Bronchus fibroblast of lung (primary cell): ENCODE measurements at places on chromosomes 3 and 15. TPM values are rescaled to one million over a fixed set of nuclear protein-coding genes. Genes with fewer than 3 reads are reported as not detected.

USP3 gene
- total RNA-seq: 27.1 and 29.6 TPM in 2 replicates

PLCH1 gene
- 0.30 TPM in 1 of 2 replicates, not detected in the other for total RNA-seq

OPA1 gene
- total RNA-seq: 33.1 and 33.7 TPM in 2 replicates

OXSR1 gene
- total RNA-seq: 29.3 and 36.0 TPM in 2 replicates

GHSR gene
- total RNA-seq: not detected in 2 replicates

FANCD2OS gene
- not detected in 2 replicates for total RNA-seq
